Endothelial cell of umbilical vein (primary cell): ENCODE measurements at places on chromosomes 3 and 15. TPM values are rescaled to one million over a fixed set of nuclear protein-coding genes. Genes with fewer than 3 reads are reported as not detected.

NRROS gene
- 8.1 and 8.7 TPM in 2 replicates for polyA plus RNA-seq

SPRED1 gene
- polyA plus RNA-seq: 0.96 and 1.3 TPM in 2 replicates

LRRFIP2 gene
- polyA plus RNA-seq: 14.9 and 20.8 TPM in 2 replicates

NEK11 gene
- 0.92 and 1.7 TPM in 2 replicates for polyA plus RNA-seq

DNA sequence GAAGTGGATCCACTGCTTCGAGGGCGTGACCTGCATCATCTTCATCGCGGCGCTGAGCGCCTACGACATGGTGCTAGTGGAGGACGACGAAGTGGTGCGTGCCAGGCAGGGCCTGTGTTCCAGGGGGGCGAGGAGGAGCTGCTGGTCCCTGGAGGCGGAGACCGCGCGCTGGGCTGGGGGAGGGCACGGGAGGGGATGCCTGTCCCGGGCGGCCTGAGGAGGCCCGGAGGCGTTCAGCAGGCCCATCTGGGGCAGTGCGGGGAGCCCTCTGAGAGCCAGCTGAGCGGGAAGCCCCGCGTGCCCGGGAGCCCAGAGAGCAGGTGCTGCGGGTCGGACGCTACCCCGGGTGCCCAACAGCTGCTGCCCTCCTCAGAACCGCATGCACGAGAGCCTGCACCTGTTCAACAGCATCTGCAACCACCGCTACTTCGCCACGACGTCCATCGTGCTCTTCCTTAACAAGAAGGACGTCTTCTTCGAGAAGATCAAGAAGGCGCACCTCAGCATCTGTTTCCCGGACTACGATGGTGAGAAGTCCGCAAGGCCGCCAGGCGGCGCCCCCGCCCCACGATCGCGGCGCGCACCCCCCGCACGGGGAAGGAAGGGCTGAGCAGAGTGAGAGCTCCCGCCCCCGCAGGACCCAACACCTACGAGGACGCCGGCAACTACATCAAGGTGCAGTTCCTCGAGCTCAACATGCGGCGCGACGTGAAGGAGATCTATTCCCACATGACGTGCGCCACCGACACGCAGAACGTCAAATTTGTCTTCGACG lies 2.9 kb downstream of the GNAT1 start:
- H3K27me3 ChIP-seq: peaks cover 13% of the 10 kb centered on the region
- H3K36me3 ChIP-seq: no peaks in the 10 kb centered on the region
- peaks cover 5% of the 10 kb centered on the region for H3K4me1 ChIP-seq
- no peak overlapping the region for H3K4me3 ChIP-seq

DNA sequence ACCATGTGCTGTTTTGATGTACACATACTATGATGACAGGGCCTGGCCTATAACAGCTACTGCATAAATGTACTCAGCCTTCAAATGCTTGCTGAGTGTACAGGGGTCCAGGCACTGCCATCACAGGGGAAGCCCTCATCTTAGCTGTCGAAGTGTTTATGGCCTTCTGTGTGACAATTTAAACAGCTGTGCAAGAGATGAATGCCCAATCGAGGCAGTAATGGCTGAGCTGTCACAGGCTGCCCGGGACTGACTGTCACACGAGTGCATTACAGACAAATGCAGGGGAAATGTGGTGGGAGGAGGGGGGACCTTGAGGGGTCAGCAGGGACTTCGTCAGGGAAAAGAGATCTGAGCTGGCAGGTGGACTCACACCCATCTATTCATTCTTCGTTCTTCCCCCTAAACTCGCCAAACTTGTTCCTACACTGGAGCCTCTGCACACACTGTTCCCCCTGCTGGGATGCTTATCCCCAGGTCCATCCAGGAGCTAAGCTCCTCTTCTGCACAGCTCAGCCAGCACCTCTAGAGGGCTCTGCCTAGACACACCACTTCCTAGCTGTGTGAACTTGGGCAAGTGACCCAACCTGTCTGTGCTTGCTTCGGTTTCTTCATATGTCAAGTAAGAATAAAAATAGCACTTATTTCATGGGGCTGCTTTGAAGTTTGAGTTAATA lies 156.2 kb upstream of the IQSEC1 start:
- no peak for DNase-seq
- no peak overlapping the region for H3K27ac ChIP-seq
- no peaks in the 10 kb centered on the region for H3K36me3 ChIP-seq
